Heart right ventricle (tissue), 16 donors: ENCODE measurements at places on chromosomes 3 and 15. TPM values are rescaled to one million over a fixed set of nuclear protein-coding genes. Genes with fewer than 3 reads are reported as not detected.

DNA sequence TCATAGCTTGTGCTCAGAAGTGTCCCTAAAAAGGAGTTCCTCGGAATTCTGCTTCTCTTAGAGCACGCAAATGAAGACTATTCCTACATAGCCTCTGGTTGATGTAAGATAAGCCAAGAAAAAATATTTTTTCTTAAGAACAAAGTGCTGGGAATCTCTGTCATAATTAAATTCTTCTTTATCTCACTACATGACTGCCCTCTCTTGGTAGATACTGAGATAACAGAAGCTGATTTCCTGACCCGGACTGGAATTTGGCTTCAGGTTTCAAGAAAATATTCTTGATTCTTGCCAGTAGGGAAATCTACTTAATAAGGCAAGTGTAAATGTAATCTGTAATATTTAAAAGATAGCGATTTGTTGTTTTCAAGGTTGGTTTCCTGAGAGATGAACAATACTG is 31.3 kb upstream of the SETMAR start:
- H3K27me3 ChIP-seq = no peaks in the 10 kb centered on the region
- no peak overlapping the region for H3K27ac ChIP-seq
- H3K4me3 ChIP-seq = no peak overlapping the region
- H3K36me3 ChIP-seq = no peaks in the 10 kb centered on the region
- DNase-seq = no peak

DNA sequence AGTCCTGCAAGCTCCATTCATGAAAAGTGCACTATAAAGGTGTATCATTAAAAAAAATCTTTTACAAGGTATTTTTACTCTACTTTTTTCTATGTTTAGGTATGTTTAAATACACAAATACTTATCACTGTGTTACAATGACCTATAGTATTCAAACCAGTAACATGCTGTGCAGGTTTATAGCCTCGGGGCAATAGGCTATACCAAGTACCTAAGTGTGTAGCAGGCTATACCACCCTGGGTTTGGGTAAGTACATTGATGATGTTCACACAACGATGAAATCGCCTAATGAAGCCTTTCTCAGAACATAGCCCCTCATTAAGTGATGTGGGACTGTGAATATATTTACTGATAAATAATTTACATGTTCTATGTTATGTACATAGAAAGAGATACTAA is 104.6 kb downstream of the ATP1B3 start:
- no peak overlapping the region for H3K4me3 ChIP-seq
- no peaks in the 10 kb centered on the region for H3K4me1 ChIP-seq
- H3K27me3 ChIP-seq = no peaks in the 10 kb centered on the region

DNA sequence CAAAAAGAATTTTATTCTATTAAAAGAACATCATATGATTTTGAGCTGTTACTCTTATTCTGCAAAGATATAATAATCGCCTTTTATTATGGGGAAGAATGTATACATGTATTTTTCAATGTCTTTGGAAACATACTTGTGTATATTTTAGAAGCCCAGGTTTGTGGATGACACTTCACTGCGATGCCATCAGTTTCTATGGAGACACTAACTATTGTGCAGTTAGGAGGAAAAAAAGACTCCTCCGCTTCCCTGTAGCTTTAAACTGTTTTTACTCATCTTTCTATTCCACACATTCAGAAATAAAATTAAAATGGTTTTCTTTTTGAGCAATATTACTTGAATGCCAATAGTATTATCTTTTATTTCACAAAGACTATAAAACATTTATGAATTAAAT is 305.0 kb downstream of the NLGN1 start:
- H3K4me3 ChIP-seq = no peak overlapping the region
- no peaks in the 10 kb centered on the region for H3K36me3 ChIP-seq
- H3K27ac ChIP-seq = no peak overlapping the region

GRCh38 chr3:43373560-43373928 is 87.2 kb downstream of the SNRK start:
- H3K36me3 ChIP-seq = no peaks in the 10 kb centered on the region
- H3K27ac ChIP-seq = no peak overlapping the region
- no peak overlapping the region for H3K4me3 ChIP-seq

DNA sequence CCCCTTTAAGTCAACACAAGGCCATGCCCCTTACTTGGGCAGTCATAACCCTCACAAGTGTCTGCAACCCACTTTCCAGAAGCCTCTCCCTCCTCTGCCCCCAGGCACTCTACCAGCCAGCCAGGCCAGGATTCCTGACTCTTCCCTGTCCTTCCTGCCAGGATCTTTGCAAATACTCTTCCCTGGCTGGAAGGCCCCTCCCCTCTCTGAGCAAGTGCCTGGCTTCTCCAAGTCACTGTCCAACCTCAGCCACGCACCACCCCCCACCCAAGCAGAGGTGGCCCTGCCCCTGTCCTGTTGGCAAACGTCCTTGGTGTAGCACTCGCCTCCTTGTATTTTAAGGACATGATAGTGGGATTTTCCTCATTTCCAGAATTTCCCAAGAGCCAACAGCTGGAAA is 54.7 kb upstream of the USP3 start:
- no peaks in the 10 kb centered on the region for H3K4me1 ChIP-seq
- H3K4me3 ChIP-seq = no peak overlapping the region
- H3K27ac ChIP-seq = no peak overlapping the region
- no peaks in the 10 kb centered on the region for H3K27me3 ChIP-seq

DNA sequence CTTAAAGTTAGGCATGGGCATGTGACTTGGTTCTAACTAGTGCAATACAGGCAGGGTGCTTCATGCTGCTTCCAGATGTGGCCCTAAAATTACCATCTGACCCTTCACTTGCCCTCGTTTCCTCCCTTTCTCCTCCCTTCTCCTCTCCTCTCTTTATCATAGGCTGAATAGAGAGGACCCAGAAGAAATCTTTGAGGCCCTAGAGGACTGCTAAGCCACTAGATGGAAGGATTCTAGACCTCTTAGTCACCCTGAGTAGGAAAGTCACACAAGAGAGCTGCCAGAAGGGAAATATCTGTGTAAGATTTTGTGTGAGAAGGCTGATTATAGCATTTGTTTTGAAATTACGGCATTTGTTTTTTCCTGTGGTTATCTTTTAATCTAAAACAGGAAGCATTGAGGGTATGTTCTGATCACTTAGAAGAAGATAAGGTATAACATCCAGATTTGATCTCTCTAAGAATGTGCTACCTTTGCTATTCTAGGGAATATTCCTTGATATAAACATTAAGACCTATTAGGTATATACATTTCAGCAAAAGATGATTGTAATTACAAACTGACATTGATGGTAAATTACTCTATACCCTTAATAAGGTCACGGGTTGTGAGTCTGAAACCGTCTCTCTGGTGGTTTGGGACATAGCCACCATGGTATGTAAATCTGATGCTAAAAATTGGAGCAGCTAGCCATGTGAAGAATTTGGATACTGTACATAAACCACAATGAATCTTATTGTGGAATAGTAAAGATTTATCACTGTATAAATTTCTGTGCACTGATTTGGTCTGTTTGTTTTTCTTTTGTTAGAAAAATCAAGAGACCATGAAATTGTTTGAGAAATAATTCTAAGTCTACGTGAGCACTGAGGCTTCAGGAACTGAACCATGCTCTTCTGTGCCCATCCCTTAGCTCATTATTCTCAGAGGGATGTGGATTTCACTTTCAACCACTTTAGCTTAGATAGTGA is 84.1 kb downstream of the TP63 start:
- H3K27me3 ChIP-seq = no peaks in the 10 kb centered on the region
- DNase-seq = no peak
- H3K4me3 ChIP-seq = no peak overlapping the region
- H3K27ac ChIP-seq = no peak overlapping the region
- H3K36me3 ChIP-seq = no peaks in the 10 kb centered on the region

DNA sequence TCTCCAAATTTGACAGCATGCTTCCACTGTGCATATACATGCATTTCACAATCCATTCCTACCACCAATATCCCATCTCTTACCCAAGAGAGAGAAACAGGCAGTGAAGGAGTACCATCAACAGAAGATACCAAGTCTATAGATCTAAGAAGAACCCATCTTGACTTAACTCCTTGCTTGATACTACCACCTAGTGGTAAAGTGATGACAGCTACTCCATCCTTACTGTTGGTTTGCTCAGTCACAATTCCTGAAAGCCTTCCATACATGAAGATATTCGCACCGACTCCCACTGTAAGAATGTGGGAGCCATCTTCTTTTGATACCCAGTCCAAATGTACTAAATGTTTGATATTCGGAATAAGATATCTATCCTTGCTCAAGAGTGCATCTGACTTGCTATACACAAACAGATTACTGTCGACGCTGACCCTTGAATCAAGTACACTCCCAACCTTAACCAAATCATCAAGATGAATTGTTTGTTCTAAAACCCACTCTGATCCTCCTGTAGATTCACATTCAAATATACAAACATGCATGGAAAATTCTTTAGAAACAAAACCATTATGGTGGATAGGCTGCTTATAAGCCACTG is 123.1 kb downstream of the DMXL2 start:
- H3K27ac ChIP-seq = no peak overlapping the region
- no peaks in the 10 kb centered on the region for H3K4me1 ChIP-seq
- H3K4me3 ChIP-seq = no peak overlapping the region

- DNase-seq = no peak
- no peak overlapping the region for H3K4me3 ChIP-seq
- H3K36me3 ChIP-seq = no peaks in the 10 kb centered on the region
- H3K27ac ChIP-seq = no peak overlapping the region
Measured at GRCh38 chr3:11034309-11034985, 41.9 kb downstream of the SLC6A1 start.

GRCh38 chr3:16897254-16897926 is 12.6 kb downstream of the PLCL2 start:
- no peak for DNase-seq
- H3K27ac ChIP-seq = peak overlapping the region; percentile 37
- H3K4me3 ChIP-seq = no peak overlapping the region
- H3K36me3 ChIP-seq = no peaks in the 10 kb centered on the region
- H3K4me1 ChIP-seq = peaks cover 59% of the 10 kb centered on the region

GRCh38 chr3:149009732-149010131 is 18.4 kb downstream of the GYG1 start:
- H3K4me3 ChIP-seq = no peak overlapping the region
- no peak overlapping the region for H3K27ac ChIP-seq
- H3K36me3 ChIP-seq = no peaks in the 10 kb centered on the region
- H3K27me3 ChIP-seq = no peaks in the 10 kb centered on the region
- H3K4me1 ChIP-seq = peaks cover 31% of the 10 kb centered on the region

- DNase-seq = no peak
- H3K27ac ChIP-seq = no peak overlapping the region
- H3K4me3 ChIP-seq = no peak overlapping the region
- no peaks in the 10 kb centered on the region for H3K4me1 ChIP-seq
- H3K27me3 ChIP-seq = peaks cover 6% of the 10 kb centered on the region
Measured at GRCh38 chr15:60212536-60212935, 185.2 kb downstream of the ANXA2 start.

- H3K27ac ChIP-seq = no peak overlapping the region
- peaks cover 13% of the 10 kb centered on the region for H3K36me3 ChIP-seq
- no peaks in the 10 kb centered on the region for H3K27me3 ChIP-seq
- H3K4me3 ChIP-seq = no peak overlapping the region
- no peak for DNase-seq
- no peaks in the 10 kb centered on the region for H3K4me1 ChIP-seq
Measured at GRCh38 chr3:167669699-167670098, 16.0 kb upstream of the WDR49 start.

GRCh38 chr3:122032531-122032930 is 10.5 kb upstream of the ILDR1 start:
- no peaks in the 10 kb centered on the region for H3K4me1 ChIP-seq
- no peaks in the 10 kb centered on the region for H3K27me3 ChIP-seq
- DNase-seq = no peak
- H3K36me3 ChIP-seq = no peaks in the 10 kb centered on the region
- no peak overlapping the region for H3K4me3 ChIP-seq

DNA sequence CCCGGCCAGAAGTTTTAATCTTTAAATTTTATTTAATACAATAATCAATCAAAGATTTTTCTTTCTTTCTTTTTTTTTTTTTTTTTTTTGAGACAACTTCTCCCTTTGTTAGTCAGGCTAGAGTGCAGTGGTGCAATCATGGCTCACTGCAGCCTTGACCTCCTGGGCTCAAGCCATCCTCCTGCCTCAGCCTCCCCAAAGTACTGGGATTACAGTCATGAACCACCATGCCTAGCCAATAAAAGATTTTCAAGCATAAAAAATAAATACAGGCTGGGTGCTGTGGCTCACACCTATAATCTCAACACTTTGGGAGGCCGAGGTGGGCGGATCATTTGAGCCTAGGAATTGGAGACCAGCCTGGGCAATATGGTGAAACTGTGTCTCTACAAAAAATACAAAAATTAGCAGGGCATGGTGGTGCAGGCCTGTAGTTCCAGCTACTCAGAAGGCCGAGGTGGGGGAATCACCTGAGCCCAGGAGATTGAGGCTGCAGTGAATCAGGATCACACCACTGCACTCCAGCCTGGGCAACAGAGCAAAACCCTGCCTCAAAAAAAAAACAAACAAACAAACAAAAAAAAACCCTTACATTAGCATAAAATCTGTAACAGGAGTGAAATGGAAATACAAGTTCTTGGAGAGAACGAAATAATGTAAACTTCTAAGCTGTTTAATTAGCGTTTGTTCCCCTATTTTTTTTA is 29.1 kb upstream of the SRP14 start:
- H3K27ac ChIP-seq = no peak overlapping the region
- peaks cover 38% of the 10 kb centered on the region for H3K4me1 ChIP-seq
- no peak for DNase-seq
- H3K27me3 ChIP-seq = no peaks in the 10 kb centered on the region
- H3K4me3 ChIP-seq = no peak overlapping the region

DNA sequence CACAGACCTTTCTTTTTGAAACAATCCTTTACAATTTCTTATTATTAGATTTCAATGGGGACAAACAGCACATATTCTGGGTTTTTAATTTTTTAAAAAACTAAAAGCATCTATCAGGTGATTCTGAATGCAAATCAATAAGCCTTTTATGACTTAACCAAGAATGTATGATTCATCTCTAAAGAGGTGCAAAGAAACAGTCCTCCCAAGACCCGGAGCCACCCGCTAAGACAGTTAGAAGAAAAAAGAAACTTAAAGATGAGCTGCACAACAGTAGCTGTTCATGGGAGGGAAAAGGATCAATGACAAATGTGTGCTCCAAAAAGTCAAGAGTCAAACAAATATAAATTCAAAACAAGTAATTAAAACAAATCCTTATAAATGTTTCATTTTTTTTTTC is 319.5 kb downstream of the THSD4 start:
- no peak for DNase-seq
- H3K4me3 ChIP-seq = no peak overlapping the region
- H3K4me1 ChIP-seq = peaks cover 4% of the 10 kb centered on the region
- no peak overlapping the region for H3K27ac ChIP-seq
- no peaks in the 10 kb centered on the region for H3K36me3 ChIP-seq

DNA sequence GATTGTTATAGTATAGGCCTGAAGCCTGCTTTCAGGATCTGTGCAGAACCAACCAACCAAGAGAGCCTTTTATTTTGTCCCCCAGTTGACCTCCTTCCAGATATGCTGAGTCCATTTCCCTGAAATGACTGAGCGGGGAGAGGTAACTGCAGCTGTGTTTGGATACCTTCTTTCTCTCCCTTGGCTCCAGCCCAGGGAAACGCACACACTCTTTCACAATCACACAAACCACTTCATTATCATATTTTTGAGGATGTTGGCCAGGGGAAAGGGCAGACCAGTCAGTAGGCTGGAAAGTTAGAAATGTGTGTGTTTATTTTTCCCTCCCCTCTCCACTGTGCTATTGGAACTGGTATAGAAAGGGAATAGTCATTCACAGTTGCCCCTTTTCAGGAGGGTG is 417.7 kb upstream of the TBL1XR1 start:
- H3K36me3 ChIP-seq = no peaks in the 10 kb centered on the region
- peak; percentile 60 for DNase-seq
- H3K4me1 ChIP-seq = peaks cover 45% of the 10 kb centered on the region
- H3K27me3 ChIP-seq = no peaks in the 10 kb centered on the region
- no peak overlapping the region for H3K27ac ChIP-seq

GUCA1C gene
- 4.8 TPM for total RNA-seq

CHRFAM7A gene
- 0.56 TPM for total RNA-seq

CIDEC gene
- total RNA-seq = 0.27 TPM

SRPRB gene
- 28.0 TPM for total RNA-seq

DUOX1 gene
- total RNA-seq = 0.23 TPM

LINGO1 gene
- 1.3 TPM for total RNA-seq

PFN2 gene
- total RNA-seq = 67.0 TPM

TJP1 gene
- 97.5 TPM for total RNA-seq
